ENCODE measurements at places on chromosomes 1 and 21. TPM values are rescaled to one million over a fixed set of nuclear protein-coding genes. Genes with fewer than 3 reads are reported as not detected.

S100A14 gene
- total RNA-seq = not detected

LCE2A gene
- total RNA-seq = not detected

OPRD1 gene
- not detected for total RNA-seq

TRAF5 gene
- total RNA-seq = 20.8 TPM

CCDC28B gene
- total RNA-seq = 3.7 TPM

MYBPH gene
- total RNA-seq = not detected

PCP4 gene
- not detected for total RNA-seq

CFAP107 gene
- not detected for total RNA-seq

KCND3 gene
- 0.31 TPM for total RNA-seq

ADAMTS5 gene
- under 0.01 TPM for total RNA-seq

TNFRSF4 gene
- total RNA-seq = 3.3 TPM

DCST2 gene
- 0.10 TPM for total RNA-seq

PGLYRP3 gene
- not detected for total RNA-seq

IL19 gene
- total RNA-seq = 0.10 TPM

GUCA2B gene
- not detected for total RNA-seq

MYOM3 gene
- total RNA-seq = not detected

GBP1 gene
- 46.3 TPM for total RNA-seq

All from mononuclear cell (primary cell).